Left forelimb (tissue), 1 donor: ENCODE measurements at places on chromosomes 5 and 9.
A peak's percentile ranks its signal among the peaks of the same experiment; 100 is the strongest.

DNA sequence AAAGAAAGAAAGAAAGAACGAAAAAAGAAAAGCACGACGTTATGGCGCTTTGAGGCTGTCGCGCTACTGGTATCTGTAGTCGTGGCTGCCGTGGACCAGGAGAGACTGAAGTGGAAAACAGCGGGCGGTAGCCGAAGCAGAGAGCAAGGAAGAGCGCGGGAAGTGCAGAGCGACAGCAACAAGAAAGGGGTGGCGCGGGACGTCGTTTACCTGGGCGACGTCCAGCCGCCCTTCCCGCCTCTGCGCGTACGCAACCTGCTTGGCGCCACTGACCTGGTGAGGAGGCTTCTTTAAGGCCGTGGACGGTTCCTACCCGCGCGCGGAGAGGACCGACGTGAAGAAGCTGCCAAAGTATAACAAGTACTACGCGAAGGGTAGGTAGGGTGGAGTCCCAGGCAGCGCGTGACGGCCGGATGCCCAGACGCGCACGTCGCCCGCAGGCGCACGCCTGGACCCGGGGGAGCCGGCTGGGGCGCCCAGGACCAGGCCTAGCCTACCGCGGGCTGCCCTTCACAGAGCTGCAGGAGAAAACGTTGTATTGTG, 15.4 kb downstream of the CCL28 start:
- DNase-seq = peak; percentile 70

GRCh38 chr5:102857076-102857818, 102.1 kb downstream of the PAM start:
- DNase-seq = no peak

GRCh38 chr9:37200433-37201005, 80.1 kb downstream of the ZCCHC7 start:
- no peak for DNase-seq

DNA sequence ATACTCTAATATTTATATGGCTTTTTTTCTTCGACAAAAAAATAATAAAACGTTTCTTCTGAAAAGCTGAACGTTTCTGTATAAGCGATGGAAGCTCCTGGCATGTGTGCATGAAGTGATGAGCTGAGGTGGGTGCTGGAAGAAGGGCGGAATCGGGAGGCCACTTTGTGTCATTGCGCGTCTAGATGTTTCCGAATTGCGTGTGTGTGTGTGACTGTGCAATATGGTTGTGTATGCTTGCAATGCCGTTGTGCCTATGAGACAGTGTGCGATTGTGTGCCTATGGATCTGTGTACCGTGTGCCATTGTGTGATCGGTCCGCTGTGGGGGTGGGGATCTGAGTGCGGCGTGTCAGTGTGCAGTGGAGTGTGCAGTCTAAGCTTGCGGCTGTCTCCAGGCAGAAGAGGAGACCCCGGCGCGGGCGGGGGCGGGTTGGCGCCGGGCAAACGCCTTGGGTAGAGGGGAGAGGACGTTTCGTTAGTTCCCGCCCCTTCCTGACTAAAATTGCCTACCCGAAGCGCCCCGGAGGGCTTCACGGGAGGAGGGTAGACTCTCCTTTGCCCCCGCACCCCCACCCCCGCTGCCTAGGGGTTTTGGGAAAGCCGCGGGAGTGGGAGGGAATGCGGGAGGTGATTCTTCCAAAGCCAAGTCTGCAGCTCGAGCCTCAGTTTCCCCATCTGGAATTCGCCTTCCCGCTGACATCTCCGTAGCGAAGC, 24.2 kb downstream of the PCDHGC5 start:
- DNase-seq = peak; percentile 84

DNA sequence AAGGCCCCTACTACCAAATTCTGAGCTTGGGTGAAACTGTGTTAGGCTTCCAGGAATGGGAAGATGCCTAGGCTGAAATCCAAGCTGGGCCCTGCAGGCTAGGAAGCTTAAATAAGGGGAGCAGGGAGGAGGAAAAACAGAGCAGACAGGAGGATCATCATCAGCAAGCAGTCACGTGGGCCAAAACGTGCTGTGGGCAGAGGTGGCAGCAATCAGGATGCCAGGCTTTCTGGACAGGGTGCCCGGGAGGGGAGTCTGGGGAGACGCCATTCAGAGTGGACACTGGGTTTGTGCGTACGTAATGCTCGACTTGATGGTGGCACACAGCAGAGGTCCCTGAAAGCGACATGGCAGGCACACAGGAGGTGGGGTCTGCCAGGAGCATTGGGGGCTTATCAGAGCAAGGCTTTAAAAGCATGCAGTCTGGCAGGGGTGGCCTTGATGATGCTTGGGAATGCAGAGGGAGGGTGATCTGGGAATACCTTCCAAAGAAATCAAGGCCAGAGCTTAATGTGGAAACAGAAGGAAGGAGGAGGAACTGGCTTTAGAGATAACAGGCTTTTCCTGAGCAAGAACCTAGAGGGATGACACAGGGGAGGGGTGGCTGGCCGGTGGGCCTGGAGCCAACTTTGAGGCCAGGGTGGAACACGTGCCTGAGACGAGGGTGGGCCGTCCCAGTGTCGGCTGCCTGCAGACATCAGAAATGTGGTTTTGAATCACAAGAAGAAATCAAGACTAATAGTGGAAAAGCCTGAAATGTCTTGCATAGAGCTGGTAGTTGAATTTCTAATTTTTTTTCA, 212.5 kb downstream of the GADD45G start:
- DNase-seq = no peak

GRCh38 chr5:150575745-150576448, 64.6 kb upstream of the SYNPO start:
- DNase-seq = peak; percentile 51

DNA sequence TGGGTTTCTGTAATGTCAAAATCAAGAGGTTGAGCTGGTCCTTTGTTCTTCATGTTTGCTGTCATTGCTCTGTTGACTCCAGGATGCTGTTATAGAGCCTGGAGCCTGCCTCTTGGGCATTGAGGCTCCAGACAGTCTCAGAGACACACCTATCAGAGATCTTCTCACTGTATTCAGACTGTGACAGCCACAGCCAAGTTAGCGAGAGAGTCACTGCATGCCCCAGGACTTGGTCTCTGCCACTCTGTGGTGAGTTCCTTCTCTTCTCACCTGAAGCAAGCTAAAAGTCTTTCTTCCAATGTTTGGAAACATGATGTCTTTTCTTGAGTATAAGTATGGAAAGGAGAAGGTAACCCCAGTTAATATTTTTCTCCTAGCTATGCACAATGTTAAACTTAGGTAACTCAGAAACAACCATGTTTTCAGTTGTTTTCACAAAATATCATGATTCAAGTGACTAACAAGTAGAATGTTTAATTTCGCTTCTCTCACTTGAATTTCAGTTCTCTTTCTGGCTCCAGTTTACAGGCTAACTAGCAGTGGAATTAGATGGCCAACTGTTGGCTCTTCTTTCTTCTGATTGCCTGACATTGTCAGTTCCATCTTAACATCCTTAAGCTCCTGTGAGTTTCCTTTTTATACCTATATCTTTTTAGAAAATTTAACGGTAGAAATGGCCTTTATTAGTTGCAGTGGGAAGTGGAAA, 20.6 kb upstream of the ZFYVE16 start:
- DNase-seq = no peak

GRCh38 chr5:1421521-1422341, 23.5 kb downstream of the SLC6A3 start:
- no peak for DNase-seq

- DNase-seq = no peak
Observed at GRCh38 chr5:67195406-67196275, 958 bp downstream of the CD180 start.

- no peak for DNase-seq
Observed at GRCh38 chr9:79641070-79641469, 69.3 kb downstream of the TLE4 start.

DNA sequence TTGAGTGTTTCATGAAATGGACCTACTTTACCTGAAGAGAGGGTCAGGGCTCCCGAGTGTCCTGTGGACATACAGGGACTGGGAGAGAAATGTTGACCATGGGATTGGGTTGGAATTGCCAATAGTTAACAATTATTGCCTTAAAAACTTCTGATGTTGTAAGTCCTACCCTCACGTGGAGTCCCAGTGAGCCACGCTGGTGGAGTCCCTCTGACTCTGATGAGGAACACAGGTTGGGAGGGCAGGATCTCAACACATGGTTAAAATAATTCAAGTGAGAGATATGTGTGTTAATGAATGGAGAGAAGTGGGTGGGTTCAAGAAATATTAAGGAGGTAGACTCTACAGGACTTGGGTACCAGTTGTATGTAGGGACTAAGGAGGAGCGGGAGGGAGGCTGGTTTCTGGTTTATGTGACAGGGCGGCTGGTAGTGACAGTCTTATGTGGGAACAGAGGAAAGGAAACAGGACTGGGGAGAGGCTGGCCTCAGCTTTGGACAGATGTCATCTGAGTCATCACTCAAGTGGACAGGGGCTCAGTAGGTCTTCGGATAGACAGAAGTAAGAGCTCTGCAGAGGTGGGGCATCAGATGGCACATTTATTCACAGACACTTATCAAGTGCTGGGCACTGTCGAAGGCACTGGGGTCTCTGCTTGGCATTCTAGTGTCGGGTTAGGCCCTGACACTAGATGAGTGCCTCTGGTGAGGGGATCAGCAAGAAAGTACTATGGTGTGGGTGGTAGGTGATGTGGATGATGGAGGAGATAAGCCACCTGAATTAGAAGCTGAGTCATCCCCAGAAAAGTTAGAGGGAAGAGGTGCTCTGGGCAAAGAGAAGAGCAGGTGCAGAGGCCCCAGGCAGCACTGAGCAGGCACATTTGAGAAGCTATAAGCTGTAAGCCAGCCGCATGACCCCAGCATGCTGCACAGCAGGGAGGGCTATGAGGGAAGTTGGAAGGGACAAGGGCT, 27.2 kb downstream of the MAML1 start:
- no peak for DNase-seq

- DNase-seq = no peak
Observed at GRCh38 chr5:169085636-169086035, 215.3 kb downstream of the SLIT3 start.

DNA sequence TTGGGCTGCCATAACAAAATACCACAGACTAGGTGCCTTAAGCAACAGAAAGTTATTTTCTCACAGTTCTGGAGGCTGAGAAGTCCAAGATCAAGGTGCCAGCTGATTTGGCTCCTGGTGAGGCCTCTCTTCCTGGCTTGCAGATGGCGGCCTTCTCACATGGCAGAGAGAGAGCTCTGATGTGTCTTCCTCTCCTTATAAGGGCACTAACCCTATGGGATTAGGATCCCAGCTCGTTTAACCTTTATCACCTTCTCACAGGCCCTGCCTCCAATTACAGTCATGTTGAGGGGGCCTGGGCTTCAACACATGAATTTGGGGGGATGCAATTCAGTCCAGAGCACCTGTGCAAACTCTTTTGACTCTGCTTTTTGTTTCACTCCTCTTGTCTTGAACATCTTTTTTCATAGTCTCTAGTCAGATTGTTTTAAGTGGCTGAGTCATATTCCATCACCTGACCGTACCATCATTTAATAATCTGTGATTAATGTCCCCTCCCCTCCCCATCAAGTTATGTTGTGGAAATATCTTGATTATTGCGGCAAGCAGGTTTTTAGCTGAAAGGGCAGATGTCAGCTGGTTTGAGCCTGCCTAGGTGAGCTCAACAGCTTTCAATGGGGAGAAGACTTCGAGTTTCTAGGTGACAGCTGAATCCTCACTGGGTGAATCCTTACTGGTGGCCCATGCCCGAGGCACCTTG, 61.8 kb downstream of the NDFIP1 start:
- no peak for DNase-seq

DNA sequence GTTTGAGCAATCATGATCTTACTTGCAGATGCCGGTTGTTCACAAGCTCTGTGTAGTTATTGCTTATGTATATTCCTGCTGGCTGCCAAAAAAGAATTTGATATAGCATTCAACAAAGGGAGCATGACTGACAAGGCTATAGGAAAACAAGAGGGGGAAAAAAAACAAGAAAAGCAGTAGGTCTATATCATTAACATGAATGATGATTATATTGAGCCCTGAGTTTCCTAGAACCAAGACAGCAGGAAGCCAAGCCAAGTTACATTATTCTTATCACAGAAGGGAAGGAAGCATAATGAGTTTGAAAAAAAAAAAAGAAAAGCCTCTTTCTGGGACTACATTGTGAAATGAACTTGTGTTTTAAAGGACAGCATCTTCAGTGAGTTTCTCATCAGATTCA, 41.0 kb downstream of the TSTD2 start:
- DNase-seq = no peak

DNA sequence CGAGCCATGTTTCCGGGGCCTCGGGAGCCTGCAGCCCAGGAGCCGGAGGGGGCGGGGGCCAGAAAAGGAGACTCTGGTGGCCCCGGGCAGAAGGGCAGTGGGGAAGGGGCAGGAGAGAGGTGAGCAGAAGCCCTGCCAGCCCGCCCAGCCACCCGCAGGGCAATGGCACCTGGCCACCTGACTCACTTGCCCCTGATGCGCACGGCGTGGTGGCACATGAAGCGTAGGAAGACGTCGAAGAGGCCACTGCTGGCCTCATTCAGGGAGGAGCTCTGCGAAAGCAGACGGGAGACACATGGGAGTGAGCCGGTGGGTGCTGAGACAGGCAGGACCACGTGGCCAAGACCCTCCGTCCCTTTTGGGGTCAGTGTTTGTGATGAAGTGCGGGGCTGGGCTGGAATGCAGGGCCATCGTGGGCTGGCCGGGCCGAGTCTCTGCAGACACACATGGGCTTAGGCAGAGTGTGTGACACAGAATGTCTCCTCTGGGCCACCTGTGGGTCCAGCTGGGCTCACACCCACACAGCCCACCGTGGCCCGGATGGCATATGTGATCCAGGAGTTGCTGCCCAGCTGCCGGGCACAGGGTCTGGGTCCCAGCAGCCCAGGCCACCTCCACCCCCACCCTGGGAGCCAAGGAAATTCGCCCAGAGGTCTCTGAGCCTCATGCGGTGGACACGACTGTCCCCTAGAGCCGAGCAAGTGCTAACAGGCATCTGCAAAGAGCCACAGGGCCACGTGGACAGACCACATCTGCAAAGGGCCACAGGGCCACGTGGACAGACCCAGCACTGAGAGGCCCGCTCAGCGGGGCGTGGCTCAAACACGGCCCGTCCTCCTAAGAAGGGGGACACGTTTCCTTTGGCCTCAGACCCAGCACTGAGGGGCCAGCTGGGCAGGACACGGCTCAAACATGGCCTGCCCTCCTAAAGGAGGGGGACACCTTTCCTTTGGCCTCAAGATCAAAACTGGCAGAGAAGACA, 23.6 kb downstream of the TERT start:
- DNase-seq = no peak

- no peak for DNase-seq
Observed at GRCh38 chr5:151238303-151238741, 14.4 kb upstream of the CCDC69 start.

- no peak for DNase-seq
Observed at GRCh38 chr9:107397076-107398044, 92.2 kb downstream of the KLF4 start.

- no peak for DNase-seq
Observed at GRCh38 chr5:154708207-154708606, 47.0 kb upstream of the LARP1 start.

DNA sequence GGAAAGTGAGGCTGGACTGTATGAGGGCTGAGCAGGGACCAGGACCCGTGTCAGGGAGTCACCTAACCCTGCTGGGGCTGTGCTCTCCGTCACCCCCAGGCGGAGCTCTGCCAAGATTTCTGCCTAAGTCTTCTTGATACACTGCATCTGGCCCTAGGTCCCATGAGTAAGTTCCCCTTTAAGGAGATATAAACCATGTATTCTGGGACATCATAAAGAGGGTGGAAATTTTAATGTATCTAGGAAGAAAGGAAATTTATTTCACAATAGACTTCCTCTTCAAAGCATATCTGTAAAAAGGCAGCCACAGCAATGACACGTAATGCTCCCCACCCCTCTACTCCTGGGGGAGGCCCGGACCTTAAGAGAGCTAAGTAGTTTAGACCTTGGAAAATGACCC, 183.4 kb downstream of the FBXL7 start:
- DNase-seq = no peak
